ENCODE measurements at places on chromosomes 6 and 20.

- no peak for DNase-seq
Observed at GRCh38 chr20:2619961-2620595, 32.4 kb upstream of the NOP56 start.

GRCh38 chr20:31718952-31719643 is 3.6 kb downstream of the BCL2L1 start:
- DNase-seq, result no peak

DNA sequence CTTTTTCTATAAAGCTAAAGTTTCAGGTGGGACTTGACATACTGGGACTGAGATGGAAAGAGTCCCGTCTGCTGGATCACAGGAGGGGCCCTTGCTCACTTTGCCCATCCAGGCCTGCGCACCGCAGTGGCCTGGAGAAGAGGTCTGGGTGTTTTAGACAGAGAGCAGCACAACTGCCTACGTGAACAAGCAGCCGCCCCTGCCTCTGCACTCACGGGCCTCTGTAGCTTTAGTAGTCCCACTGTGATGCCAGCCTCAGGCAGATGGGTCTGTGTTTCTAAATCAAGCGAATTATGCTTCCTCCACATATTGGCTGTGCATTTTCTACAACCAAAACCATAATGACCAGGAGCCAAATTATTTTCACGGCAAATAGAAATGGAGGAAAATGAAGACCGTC is 184.8 kb upstream of the FOXQ1 start:
- DNase-seq, result no peak

DNA sequence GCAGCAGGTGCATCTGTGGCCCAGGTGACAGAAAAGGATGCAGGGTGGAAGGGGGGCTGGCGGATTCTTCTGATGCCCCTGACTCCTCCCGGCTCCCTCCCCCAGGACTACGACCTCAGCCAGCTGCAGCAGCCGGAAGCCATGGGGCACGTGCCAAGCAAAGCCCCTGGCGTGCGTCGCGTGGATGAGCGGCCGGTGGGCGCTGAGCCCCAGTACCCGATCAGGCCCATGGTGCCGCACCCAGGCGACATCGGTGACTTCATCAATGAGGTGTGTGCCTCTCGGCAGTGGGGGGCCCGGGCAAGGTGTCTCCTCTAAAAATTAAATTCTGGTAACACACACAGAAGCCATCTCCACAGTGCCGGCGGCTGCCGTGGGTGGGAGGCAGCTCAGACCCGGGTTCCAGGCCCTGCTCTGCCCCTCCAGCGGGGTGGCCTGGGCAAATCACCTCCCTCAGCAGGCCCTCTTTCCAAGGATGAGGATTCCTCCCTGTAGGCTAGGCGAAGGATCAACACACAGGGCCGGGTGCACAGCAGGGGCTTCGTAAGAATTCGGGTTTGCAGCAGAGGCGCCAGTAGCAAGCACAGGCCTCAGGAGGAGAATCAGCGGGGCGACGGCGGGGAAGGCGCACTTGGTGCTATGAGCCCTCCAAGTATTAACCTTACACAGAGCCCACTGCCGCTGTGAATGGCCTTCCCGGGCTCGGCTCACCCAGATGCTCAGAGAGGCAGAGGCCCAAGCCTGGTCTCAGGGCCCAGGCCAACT is 131.5 kb downstream of the TAF4 start:
- no peak for DNase-seq

DNA sequence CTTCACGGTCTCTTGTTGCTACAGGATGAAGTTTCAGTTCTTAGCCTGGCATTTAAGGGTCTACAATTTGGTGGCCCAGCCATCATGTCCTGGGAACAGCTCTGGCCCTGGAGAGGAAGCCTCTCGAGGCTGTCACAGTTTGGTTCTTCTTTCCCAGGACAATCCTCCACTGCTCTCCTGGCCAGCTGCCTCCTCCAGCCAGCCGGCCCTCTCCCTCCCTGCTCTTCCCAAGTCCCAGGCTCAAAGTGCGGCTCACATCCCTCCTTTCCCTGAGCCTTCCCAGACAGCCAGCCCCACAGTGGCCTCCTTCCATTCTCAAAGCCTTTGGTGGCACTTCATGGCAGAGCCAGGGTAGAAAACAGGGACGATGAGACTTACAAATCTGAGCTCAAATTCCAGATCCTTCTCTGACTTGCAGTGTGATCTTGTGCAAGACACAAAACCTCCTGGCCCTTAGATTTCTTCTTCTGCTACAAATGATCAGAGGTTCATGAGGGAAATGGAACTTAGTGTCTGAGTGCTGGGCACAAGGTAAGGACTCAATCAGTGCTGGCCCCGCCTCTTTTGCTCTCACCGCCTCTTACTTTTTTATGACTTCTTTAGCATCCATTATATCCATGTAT is 223.8 kb upstream of the ECI2 start:
- no peak for DNase-seq

DNA sequence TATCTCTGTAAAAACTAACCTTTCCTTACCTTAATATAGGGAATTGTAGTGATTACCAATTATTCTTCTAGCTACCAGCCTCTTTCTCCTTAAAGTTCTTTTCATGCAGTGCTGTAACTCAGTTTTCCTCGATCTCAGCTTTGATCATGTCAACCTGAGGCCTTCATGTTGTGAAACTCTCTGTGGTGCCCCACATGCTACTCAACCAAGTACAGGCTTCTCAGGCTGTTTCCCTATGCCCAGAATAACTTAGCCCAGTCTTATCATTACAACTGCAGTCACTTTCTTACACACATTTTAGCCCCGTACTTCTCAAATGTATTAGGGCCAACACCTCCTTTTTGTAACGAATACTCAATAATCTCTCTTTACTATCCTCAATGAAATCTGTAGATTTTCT is 90.1 kb upstream of the SUPT3H start:
- DNase-seq, result no peak
